HCEC 1CT (cell line): ENCODE measurements at places on chromosomes 6 and 20.

- no peak for DNase-seq
Measured at GRCh38 chr6:386688-387266, 4.8 kb upstream of the IRF4 start.

GRCh38 chr6:76940191-76940590 lies 523.1 kb downstream of the HTR1B start:
- no peak for DNase-seq

GRCh38 chr6:56242346-56242745 lies 5.0 kb downstream of the COL21A1 start:
- peak; percentile 24 for DNase-seq

DNA sequence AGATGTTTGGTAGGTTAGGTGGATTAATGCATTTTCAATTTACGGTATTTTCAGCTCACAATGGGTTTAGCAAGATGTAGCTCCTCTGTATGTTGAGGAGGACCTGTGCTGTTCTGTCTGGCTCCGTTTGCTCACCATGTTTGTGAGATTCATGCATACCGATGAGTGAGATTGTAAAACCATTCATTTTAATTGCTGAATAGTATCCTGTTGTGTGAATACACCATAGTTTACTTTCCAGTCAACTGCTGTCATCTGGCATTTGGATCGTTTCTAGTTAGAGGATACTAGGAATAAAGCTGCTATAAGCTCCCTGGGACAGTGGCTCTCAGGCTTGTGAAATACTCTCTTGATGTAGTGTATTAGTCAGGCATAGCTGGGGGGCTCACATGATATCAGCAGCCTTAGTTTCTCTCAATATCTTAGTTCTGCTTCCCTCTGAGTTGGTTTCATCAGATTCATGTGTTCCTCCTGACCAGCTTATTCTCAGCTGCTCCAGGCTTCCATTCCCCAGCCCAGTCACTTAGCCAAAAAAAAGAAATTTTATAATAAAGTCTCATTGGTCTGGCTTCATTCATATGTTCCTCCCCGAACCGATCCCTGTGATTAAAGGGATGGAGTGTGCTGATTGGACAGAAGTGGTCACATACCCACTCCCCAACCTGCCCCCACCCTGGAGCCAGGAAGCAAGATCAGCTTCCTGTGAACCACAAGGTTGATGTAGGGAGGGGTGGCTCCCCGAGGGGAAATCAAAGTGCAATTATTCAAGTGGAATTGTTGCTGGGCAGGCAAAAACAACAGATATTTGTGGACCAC lies 10.9 kb upstream of the B4GALT5 start:
- peak; percentile 48 for DNase-seq

- DNase-seq, result no peak
Measured at GRCh38 chr6:133958791-133959190, 5.8 kb downstream of the TBPL1 start.

DNA sequence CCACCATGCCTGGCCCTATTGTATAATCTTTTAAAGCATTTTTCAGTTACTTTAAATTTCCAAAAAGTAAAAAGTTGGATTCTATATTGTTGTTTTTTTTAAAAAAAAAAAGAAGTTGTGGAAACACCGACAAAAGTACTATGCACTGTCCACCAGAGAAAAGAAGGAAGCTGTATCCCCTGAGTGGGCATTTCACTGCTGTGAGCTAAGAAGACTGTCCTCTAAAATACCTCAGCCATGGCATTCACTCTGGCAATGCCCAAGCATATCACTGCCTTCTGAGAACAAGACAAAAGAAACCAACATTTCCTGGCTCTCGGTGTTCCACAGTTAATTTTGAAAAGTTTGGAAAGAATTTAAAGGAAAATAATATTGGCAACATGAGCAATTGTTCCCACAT lies 117.8 kb downstream of the IPCEF1 start:
- no peak for DNase-seq

DNA sequence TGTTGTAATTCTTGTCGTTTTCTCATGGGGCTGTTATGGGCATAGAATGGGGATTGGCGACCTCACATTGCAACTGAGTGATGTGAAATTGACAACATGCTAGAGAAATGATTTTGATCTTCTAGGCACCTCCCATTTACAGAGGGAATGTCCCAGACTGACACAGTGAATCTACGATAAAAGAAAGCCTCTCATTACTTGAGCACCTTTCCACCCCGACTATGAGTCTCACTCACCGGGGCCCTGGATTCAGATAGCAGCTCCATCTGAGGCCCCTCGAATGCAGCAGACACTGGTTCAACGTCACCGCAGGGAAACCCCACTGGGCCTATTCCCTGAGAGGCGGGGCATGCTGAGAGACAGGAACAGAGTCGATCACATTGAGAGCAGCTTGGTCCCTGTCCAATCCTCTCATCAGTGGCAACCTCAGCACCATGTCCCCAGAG lies 49.1 kb downstream of the NFATC2 start:
- DNase-seq, result no peak

DNA sequence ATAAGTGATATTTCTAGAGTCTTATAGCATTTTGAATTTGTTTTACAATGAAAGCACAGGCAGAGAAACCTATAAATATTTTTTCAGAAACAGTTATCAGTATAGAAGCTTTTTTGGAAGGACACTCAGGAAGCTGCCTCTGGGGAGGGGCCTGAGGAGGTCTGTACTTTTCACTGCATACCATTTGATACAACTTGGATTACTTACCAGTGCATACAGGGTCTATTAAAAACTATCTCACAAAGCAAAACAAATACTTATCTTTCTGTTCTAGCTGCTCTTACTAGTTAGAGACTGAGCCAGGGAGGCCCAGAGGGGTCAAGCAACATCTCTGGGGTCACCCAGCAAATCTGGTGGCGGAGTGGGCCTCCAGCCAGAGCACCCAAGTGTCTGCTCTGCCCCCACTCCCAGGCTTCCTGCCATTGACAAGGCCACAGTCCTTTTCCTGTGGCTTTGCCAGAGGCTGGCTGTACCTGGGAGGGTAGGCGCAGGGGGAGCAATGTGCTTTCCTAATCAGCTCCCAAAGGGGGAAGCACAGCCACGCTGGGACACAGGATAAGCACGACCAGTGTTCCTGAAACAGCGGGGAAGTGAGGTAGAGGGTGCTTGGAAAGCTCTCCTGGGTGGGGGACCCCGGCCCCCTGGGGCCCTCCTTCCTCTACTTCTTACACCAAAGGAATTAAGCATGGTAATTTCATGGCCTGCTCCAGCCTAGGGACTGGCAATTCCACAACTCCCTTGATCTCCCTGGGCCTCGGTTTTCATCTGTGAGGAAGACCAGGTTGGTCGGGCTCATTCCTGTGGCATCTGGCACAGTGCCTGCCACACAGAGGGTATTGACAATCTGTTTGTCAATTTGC lies 7.8 kb downstream of the TCF15 start:
- no peak for DNase-seq

DNA sequence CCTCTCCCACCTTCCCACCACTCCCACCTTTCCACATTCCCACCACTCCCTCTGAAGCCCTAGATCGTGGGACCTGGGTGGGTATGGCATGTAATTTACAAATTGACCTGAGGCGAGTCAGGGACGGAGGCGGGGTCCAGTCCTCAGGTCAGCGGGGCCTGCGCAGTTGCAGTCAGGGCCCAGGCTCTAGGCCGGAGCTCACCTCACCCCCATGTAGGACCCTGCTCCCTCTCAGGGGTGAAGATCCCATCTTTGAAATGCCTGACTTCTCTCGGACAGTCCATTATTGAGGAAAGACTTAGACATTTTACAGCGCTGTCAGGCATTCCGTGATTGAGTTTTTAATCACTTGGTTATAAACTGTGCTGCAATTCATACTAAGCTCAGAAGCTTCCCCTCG lies 10.5 kb downstream of the THBS2 start:
- no peak for DNase-seq

DNA sequence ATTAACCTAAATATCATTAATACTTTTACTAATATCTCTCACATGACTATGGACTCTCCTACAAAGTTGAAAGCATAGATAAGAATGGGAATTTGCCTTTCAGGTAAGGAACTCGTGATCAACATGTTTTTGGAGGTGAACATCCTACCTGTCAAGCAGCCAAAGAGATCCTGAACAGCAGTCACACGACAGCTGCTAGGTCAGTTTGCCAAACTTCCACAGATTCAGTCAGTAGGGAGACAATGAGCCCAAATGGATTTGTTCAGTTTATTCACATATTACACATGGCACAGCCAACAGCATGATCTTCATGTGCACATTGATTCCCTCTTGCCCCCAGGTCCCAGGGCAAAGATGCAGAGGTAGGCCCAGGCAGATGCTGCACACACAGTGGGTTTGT lies 86.1 kb upstream of the LOC128125822 start:
- no peak for DNase-seq

DNA sequence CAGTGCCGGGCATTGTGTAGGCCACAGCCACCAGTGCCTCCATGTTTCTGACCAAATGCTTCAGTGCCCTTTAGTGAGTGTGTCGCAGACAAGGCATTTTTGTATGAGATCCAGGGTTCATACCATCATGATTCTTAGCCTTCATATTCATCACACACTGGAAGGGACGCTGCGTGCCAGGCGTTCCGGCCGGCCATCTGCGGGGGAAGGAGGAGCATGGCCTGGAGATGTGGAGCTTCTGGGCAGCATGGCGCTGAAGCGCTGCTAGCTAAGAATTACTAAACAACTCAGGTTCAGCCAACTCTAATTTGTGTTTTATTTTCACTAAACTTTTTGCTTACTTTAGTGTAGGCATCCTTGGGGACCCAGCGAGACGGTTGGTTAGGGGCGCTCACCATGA lies 111.4 kb upstream of the EXOC2 start:
- no peak for DNase-seq

GRCh38 chr6:34381081-34381480 lies 11.4 kb downstream of the NUDT3 start:
- DNase-seq, result peak; percentile 38

- peak; percentile 80 for DNase-seq
Measured at GRCh38 chr6:106569428-106569827, 59.9 kb downstream of the RTN4IP1 start.

DNA sequence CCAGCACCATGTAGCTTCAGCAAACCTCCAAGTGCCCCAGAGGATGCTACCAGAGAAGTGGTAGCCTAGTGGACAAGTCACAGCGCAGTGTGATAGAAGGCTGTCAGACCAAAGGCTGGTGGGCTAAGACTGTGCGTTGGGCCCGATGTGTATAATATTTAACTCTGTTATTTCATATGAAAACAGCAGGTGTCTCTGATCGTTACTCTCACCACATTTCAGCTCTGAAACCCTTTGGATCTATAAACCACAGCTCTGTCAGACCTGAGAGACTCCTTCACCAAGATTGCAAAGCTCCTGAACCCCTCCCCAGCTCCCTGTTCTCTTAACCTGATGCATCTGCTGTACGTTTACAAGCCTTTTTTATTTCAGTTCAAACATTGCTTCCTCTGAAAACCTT lies 43.8 kb downstream of the ISM1 start:
- no peak for DNase-seq

DNA sequence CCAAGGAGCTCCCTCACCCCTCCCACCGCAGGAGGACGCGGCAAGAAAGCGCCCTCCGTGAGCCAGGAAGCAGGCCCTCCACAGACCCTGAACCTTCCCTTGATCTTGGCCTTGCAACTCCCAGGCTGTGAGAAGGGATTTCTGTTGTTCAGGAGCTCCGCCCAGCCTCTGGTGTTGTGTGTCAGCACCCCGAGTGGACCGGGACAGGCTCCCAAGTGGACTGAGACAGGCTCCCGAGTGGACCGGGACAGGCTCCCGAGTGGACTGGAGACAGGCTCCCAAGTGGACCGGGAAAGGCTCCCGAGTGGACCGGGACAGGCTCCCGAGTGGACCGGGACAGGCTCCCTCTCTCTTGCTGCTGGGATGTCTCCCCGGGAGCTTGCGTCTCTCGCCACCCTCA lies 9.3 kb upstream of the NTSR1 start:
- no peak for DNase-seq

GRCh38 chr6:12228447-12229146 lies 61.6 kb upstream of the EDN1 start:
- no peak for DNase-seq

DNA sequence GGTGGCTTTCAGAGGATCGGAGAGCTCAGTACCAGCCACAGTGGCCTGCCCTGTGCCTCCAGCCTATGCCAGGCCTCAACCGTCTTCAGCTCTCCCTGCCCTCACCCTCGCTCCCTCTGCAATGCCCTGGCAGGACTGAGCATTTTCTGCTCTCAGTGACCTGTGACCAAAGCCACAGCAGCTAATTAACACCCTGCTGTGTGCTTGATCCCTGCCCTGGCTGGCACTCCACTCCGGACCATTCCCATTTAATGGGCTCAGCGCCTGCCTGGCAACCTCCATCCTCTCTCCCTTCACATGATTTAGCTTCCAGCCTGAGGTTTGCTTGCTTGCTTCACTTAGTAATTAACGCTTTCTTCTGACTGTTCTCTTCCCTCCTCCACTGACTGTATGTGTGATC lies 287.5 kb downstream of the LRFN2 start:
- DNase-seq, result no peak

GRCh38 chr6:132410830-132411229 lies 9.6 kb upstream of the MOXD1 start:
- no peak for DNase-seq

- no peak for DNase-seq
Measured at GRCh38 chr20:33840759-33841435, 29.7 kb downstream of the CHMP4B start.

DNA sequence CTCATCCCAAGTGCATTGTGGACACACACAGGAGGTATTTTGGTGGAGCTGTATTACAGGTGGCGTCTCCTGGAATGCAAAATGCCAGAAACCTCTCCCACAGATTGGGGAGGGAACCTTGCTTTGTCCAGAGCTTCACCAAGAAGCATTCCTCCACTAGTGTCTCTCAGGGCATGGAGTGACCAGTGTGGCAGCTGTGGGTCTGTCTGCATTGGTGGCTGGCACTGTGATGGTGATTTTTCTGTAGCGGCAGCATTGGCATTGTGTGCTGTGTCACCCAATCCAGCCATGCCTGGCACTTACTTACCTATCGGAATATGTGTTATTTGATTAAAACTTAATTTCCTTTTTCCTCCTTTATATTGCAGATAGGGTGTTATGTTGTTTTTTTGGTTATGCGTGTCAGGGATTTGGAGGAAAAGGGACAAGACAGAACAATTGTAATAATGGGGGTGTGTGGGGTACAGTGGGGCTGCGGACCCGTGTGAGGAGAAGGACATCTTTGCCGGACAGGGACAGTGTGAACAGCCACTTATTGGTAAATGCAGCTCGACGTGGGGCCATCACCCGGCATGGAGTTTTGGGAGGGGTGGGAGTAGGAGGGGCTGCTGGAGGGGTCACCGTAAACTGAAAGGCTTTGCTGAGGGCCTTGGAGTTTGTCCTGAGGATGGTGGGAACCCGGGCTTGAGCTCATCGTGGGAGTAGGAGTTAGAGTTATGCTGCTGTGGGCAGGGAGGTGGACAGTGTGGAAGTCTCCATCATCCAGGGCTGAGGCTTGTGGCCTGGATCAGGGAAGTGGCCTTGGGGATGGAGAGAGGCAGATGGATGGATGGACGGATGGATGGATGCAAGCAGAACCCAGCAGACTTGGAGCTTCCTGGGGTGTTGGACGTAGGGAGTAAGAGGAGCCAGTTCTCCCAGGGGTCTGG lies 105.0 kb downstream of the SYCP2 start:
- DNase-seq, result no peak

GRCh38 chr20:15706719-15707118 lies 866.5 kb downstream of the KIF16B start:
- DNase-seq, result no peak
